Thoracic aorta (tissue), 2 donors: ENCODE measurements at places on chromosomes 13 and 19.

DNA sequence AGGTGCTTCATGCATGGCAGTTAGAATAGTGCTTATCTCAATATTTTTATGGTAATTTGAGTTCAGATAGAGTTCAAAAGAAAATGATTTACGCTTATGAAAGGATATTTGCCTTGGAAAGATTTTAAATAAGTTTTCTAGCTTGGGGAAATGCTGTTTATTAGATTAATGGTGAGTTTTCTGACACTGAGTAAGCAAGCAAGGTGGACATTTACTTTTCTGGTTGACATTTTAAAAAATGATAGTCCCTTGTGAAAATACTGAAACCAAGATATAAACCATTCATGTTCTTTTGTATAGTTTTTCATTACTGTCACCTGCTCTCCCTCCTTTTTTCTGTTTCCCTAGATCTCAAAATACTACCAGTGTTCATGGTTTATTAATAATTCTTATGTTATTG, 1034.8 kb upstream of the SPRY2 start:
- no peak for DNase-seq

- DNase-seq = no peak
Measured at GRCh38 chr19:46391296-46392251, 21.8 kb downstream of the CCDC8 start.

GRCh38 chr13:73090116-73090822, 31.5 kb downstream of the KLF5 start:
- no peak for DNase-seq

GRCh38 chr19:11378319-11379189, 4.1 kb downstream of the SWSAP1 start:
- DNase-seq = no peak

GRCh38 chr13:74077792-74078191, 56.4 kb downstream of the KLF12 start:
- DNase-seq = no peak

GRCh38 chr13:70125693-70126092, 17.4 kb upstream of the KLHL1 start:
- no peak for DNase-seq

DNA sequence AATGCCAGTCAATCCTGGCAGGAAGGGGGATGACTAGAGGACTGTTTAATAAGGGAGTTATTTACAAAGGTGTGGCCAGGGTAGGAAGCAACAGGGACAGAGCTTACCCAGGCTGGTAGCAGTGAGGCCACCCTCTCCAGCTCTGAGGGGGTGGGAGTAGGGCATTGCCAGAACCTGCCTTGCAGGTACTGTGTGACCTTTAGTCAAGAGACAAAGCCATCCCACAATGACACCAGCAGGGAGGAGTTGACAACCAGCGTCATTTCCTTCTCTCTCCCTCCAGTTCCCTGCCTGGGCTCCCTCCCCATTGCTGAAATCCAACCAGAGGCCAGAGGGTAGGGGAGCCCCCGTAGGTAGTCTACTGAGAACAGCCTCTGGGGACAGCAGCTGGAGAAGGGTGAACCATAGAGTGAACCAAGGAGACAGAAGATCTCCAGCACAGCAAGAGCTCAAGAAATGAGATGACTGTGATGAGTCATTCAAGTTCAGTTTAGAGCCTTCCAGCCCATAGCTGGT, 33.3 kb upstream of the SPATA13 start:
- DNase-seq = no peak

GRCh38 chr13:106048386-106048785, 487.1 kb downstream of the EFNB2 start:
- no peak for DNase-seq

DNA sequence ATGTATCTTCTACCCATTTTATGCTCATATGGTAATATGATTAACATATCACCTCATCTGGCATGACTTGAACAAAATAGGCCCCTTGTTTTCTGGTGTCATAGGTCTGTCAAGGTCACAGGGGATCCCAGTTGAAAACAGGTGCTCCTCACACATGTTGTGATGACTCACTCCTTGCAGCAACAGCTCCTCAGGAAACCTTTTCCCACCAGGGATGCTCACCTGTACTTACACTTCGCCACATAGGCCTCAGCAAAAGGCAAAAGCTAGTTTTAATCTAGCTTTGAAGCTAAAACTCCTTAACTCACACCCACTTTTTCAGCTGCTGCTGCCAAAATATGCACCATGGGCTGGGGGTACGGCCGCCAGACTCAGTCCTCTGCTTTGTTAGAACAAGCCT, 110.0 kb upstream of the SOX21 start:
- DNase-seq = no peak

DNA sequence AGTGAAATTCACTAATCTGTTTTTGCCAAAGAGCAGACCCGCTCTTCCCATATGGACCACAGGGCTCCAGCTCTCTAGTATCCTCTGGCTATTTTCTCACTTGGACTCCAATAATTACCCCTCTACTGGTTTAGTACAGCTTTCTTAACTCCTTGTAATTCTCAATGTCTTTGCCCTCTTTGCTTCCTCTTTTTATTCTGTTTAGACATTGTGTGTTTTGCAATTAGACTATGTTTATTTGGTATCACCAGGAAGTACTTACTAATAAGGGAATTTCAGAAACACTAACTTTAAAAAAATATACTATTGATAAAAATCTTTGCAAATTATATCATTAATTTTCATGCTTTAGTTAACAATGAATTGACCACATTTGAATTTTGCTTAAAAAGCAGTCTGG, 111.6 kb upstream of the OBI1 start:
- DNase-seq = no peak

- DNase-seq = no peak
Measured at GRCh38 chr19:2887391-2887914, 13.3 kb upstream of the ZNF57 start.

DNA sequence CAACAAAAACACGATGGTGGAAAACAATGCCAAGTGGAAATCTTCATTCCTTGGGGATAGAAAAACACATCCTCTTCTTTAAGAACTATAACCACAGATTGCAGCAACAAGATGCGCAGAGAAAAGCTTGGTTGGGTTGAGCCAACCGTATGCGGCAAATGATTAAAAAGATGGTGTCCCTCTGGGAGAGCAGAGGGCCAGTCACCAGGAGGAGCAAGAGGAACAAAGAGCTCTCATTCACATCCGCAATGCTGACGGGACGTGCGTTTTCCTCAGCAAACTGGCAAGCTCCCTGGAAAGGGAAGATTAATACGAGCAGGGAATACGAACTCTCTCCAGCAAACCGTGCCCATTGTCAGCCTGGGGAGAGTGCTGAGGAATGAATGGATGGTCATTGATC, 141.6 kb downstream of the KATNAL1 start:
- no peak for DNase-seq

GRCh38 chr19:50205681-50206138, 2.3 kb downstream of the MYH14 start:
- no peak for DNase-seq
